Thymus (tissue), 14 donors: ENCODE measurements at places on chromosomes 11 and 22.

DNA sequence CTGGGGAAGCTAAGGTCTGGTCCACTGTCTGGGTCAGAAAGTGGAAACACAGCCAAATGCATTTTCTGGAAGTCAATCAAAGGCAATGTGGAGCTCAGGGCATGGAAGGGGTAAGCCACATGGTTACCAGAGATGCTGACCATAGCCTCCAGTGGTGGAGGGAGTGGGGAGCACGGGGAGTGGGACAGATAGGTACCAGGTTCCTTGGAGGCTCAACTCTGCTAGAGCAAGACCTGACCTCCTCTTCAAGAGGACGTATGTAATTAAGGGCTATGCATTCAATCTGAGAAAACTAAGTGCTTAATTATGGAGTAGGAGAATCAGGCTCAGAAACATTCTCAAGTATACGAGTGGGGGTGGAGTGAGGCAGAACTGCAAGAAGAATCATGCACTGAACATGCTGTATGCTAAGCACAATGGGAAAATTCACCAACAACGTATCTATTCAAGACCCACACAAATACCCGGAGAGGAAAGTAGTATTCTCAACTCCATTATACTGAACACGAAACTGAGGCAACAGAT lies 65.2 kb upstream of the PHOX2A start:
- DNase-seq = no peak

GRCh38 chr11:19808076-19808911 lies 95.7 kb downstream of the NAV2 start:
- DNase-seq = no peak

DNA sequence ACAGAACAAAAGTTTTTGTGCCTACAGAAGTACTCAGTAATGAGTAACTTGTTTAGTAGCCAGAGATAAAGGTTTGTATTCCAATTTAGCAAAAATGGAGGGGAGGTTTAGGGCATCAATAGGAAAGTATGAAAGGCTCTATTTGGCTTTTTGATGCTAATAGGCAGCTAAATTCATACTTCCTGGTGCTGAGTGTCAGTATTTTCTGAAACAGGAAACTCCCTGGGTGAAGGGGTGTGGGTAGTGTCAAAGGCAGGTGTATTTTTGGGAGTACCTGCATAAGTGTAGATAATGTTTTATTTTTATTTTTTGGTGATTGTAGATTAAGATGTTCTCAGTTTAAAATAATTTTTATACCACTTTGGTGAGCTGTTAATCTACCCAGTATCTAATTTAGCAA lies 29.3 kb upstream of the MMP7 start:
- DNase-seq = peak; percentile 53

GRCh38 chr11:70510106-70510505 lies 111.8 kb downstream of the CTTN start:
- no peak for DNase-seq

- no peak for DNase-seq
Measured at GRCh38 chr11:87398931-87399330, 361.2 kb downstream of the TMEM135 start.

DNA sequence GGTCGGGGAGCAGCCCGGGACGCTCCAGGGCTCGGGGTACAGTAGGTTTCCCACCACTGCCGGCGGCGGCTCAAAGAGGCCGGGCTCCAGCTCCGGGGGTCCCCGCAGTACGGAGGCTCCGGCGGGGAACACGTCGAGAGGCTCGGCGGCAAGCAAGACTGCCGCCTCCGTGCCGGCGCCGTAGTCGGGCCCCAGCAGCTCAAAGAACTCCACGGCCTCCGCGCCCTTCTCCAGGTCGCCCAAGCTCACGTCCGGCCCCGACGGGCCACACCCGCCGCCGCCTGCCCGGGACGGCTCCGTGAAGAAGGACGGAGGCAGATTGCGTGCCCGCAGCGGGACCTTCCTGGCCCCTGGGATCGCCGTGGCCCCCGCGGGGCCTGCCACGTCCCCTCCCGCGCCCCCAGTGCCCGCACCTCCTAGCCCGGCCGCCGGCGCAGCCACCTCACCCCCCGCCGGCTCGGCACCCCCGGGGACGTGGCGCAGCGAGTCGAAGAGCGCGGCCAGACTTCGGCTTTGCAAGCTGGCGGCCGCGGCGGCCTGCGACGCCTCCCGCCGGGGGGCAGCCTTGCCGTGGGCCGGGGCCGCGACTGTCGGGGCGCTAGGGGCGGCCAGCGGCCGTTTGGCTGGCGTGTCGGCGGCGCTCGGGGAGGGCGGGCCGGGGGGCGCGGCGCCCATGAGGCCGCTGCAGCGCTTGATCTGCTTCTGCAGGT lies 775 bp downstream of the FAM181B start:
- no peak for DNase-seq

DNA sequence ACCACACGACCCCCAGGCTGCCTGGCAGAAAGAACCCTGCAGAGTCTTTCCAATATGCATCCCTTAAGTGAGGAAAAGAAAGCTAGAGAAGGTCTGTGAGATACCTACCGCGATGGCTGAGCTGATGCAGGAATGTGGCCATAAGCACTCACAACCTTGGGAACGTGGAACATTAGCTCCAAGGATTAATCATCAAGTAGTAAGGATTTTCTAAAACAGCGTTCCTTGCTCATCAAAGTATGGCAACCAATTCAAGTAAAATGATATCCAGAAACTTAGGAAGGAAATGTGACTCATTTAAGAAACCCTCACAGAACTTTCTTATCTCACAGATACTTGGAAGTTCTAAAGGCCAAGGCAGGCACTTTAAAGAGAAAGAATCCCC lies 12.8 kb downstream of the PACSIN2 start:
- DNase-seq = no peak

DNA sequence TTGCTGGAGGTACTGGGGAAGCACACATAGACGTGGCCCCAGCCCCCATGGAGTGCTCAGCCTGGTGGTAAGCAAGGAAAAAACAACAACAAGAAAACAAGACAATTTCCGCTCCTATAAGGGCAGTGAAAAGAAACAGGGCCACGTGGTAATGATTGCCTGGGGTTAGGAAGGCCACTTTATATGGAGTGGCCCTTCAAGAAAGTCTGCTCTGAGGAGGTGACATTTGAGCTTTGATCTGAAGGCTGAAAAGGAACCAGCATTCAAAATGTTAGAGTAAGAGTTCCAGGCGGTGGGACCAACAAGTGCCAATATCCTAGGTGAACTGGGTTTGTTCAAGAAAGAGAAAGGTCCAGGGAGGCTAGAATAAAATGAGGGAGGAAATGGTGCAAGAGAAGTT lies 87.6 kb downstream of the SCN3B start:
- DNase-seq = no peak

- no peak for DNase-seq
Measured at GRCh38 chr22:29187831-29188230, 17.9 kb upstream of the EMID1 start.

DNA sequence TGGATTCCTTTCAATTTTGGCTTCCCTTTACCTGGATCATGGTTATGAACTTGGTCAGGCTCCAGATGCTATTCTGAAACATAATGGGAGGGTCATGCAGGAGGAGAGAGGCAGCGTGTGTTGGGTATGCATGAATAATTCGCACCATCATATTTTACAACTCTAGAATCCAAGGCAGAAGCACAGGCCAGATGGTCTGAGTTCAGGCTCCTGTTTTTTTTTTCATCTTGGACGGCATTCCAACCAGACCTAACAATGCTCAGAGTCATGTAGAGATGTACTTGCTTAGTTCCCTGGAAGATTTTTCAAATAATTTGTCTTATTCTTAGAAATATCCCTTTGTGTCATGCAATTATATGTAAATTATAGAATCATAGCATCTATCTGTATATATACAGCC lies 393.5 kb downstream of the JRKL start:
- DNase-seq = no peak

GRCh38 chr11:117159892-117160291 lies 15.8 kb downstream of the PAFAH1B2 start:
- DNase-seq = no peak

DNA sequence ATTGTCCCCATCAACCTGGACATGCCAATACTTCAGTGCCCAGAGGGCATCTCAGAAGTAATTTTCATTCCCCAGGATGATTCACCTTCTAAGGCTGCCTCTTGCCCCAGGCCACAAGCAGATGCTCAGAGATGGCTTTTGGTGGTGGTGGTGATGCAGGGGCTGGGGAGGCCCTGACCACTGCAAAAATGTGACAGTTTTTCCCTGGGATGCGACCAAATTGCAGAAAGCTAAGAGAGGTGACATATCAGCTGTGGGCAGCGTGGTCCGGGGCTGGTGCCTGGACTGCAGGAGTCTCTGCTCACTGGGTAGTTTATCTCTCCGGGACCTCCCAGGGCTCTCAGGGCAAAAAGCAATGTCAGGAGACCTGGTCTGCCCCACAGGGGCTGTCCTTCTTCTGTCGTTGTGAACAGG lies 39.7 kb upstream of the ACCSL start:
- DNase-seq = no peak

GRCh38 chr11:110492321-110492685 lies 62.6 kb downstream of the FDX1 start:
- DNase-seq = no peak

DNA sequence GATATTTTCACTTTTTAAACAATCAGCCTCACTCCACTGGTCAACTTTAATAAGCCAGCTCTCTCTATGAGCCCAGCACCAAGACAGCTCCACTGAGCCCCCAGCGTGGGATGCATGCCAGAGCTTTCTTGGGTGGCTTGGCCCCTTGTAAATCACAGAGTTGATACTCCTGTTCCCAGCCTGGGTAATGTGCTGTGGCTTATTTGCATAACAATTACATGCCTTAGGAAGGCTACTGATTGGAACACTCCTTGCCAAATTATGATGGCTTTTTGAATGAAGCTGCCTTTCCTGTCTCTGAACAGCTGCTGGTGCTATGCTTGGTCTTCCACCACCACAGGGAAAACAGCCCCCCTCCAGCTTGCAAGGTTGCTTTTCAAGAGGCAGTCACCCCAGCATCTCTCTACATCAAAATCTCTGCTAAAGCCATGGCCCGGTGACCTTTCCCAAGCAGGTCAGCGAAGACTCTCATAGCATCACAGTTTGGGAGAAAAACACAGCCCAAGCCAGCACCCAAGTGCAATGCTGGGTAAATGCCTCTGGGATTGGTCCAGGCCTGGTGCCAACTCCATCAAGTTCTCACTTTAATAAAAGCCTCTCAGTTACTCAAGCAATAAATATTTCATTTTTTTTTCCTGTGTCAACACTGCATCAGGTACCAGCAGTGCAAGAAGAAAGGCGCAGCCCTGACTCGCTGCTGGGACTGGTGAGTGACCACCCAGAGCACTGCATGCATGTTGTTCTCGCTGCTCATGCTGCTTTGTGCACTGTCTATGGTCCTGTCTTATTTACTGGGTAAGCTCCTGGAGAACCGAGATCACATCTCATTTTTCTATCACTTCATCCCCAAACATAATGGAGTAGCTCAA lies 549.3 kb downstream of the OPCML start:
- no peak for DNase-seq

DNA sequence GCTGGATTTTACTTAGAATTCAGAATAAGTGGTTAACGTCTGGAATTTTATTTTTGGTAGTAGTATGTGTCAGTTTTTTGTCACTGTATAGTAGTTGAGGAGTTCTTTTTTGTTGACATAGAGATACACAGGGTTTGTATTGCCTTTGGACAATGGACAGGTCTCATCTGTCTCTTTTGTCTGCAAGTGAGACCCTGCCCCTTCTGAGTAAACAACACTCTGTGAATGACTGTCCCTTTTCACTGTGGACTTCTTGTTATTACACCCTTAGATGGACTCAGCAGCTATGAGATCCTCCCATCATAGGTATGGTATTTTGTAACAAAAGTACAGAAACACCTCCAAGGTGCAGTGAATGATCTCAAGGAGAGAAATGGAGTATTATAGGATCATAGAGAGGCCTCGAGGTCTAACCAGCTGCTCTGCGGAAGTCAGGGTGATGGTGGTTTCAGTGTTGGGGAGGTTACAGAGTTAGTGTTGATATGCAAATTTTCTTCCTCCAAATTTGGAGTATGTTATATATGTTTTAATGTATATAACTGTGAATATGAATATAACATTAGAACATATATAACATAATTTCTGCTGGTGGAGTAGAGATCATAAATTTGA lies 7.8 kb downstream of the PPP6R3 start:
- DNase-seq = no peak

GRCh38 chr11:63961608-63962412 lies 12.6 kb upstream of the COX8A start:
- DNase-seq = no peak

GRCh38 chr11:131811383-131811782 lies 441.0 kb downstream of the NTM start:
- no peak for DNase-seq

- DNase-seq = no peak
Measured at GRCh38 chr11:57662893-57663292, 5.0 kb upstream of the ZDHHC5 start.

DNA sequence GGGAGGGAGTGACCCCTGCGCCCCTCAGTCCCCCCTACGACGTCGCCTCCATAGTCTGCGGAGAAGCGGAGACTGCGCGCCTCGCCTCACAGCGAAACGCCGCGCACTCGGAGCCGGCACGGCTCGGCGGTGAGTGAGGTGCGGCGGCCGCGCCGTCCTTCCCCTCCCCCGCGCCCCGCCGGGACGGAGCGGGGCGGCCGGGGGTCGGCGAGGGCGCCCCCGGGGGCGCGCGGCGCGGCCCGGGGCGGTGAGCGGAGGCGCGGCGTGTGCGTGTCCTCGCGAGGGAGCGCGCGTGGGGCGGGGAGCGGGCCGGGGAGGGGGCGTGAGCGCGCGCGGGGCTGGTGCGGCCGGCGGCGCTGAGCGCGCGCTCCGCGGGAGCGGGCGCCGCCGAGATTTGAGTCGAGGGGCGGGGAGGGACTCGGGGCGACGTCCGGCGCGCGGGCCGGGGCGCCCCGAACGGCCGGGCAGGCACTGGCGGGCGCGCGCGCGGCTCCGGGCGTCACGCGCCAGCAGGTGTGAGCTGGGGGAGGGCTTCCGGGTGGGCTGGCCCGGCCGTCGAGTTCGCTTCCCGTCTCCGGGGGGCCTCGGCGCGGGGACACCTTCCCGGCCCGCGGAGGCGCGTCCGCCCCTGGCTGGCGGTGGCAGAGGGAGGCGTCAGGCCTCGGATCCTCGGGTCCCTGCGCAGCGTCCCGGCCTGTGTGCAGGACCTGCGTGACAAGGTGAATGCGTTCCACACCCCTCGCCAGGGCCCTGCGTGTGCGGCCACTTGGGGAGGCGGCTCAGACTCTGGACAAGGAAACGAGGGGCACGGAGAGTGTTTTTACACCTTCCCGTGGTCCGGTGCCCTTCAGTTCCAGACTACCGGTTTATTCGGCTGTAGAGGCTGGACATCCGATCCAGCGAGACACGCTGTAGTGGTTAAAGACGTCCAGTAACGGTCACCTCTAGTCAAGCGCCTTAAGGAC lies 50.4 kb downstream of the FAM83F start:
- peak; percentile 81 for DNase-seq

GRCh38 chr22:31349960-31350359 lies 3.8 kb upstream of the PATZ1 start:
- no peak for DNase-seq
